ENCODE measurements at places on chromosomes 7 and 10.

DNA sequence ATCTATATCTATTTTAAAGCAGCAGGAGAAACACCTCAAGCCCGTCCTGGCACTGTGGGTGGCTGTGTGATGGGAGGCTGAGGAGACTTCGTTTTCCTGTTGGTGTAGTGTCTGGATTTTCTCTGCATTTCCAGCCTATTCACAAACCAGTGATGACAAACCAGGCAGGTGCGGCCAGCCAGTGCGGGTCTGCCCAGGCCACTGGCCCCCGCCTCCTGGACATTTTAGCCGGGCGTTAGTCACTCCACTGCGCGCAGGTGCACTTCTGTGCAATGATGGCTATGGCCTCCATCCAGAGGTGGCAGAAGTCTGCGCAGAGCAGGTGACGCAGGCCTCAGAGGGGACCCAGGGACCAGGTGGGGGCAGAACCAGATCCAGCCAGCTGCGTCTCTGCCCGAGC is 64.9 kb upstream of the PITRM1 start:
- DNase-seq, result no peak

DNA sequence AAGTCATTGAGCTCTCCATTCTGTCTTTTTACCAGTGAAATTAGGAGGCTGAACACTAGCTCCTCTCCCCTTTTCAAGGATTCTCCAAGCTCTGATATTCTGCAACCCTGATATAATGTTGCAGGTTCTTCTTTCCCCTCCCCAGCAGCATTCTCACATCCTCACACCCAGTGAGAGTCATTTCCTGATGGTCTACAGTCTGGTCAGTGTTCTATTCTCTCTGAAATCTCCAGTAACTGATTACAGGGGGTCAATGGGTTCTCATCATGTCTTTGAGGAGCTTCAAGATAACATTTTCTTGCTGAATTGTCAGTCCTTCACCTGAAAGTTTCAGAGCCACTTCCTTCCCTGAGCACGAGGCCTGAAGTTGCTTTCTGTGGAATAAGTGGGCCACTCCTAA is 299.4 kb downstream of the PTEN start:
- no peak for DNase-seq

DNA sequence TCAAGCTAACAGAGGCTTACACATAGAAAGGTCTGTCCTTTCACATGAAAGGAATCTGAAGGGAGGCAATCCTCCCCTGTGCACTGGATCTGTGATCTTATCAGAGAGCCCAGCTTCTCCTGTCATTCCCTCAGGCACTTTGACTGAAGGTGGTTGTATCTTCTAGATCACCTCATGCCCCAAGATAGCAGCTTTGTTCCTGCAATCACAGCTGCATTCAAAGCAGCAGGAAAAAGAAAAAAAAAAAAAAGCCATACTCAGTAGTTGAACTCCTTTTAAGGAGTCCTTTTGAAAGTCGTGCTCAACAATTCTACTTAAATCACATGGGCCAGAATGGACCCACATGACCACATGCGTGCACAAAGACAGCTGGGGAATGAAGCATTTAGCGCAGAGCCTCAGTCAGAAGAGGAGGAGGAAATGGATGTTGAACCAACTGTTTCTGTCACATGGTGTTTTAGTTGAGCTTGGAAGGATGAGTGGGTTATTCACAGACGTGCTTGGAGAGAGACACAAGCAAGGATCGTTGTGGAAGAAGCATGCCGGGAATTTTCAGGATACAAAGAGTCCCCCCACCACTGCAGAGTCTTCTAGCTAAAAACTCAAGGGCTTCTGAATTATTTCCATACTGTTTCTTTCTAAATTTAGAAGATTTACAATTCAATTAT is 13.0 kb upstream of the PFKP start:
- DNase-seq, result no peak

- no peak for DNase-seq
Measured at GRCh38 chr10:68075550-68076004, 494 bp upstream of the HERC4 start.

DNA sequence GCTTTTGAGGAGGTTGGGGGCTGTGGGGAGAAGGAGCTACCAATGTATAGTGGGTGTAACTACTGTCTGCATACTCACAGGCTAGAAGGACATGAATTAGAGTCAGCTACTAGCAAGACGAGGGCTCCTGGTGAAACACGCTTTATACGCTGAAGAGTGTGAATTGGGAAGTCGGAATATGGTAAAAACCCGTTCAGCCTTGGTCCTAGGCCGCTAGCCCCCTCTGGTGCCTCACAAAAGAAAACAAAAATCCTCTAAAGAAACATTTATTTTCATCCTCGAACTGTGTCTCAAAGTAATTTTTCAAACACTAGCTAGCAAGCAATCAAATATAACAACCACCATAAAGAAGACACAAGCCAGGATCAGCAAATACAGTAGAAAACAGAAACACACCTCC is 338.1 kb upstream of the SEMA3C start:
- DNase-seq, result no peak

GRCh38 chr7:45084336-45084735 is 4.4 kb downstream of the NACAD start:
- DNase-seq, result no peak

Measured in T-helper 22 cell (primary cell).